ENCODE measurements at places on chromosomes 5 and 9.

- no peak for DNase-seq
Observed at GRCh38 chr5:37806016-37806415, 33.8 kb downstream of the GDNF start.

DNA sequence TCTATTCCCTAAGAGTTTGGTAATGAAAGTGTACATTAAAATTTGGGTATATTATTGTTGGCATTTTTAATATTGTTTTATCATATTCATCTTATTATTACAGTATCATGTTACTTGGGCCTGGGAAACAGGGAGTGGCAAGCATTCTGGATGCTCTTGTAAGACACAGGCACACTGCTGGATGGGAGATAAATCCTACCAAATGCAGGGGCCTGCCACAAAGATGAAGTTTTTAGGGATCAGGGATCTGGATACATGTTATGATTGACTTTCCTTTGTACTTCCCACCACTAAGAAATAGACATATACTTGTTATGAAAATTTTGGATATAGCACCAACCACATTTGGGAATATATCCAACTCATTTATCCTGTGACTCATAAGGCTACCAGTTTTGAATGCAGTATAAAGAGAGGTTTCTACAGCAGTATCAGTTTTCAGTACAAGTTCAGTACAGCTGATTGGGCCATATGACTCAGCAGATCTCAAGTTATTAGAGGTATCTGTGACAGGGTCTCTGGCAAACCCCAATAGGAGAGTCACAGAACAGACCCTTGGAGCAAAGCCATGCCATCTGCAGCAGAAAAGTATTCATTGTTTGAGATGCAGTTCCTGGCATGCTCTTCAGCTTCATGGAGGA lies 360.1 kb downstream of the DMAC1 start:
- DNase-seq, result no peak

- DNase-seq, result no peak
Observed at GRCh38 chr5:145484158-145484557, 351.0 kb downstream of the PRELID2 start.

DNA sequence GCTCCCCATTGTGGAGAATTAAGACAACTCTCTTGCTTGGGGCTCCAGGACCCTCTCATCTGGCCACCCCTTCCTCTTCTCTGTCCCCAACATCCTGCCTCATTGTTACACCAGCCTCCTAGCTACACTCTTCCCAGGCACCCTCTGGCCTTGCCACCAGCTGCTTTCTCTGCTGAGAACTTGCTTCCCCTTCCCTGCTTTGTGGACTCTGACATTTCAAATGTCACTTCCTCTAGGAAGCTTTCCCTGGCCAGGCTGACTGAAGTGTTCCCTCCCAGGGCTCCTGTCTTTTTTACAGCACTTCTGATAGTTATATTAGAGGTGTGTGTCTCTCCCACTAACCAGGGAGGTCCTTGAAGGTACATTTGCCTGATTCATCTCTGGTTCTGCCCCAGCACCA lies 194.0 kb upstream of the KLF4 start:
- no peak for DNase-seq

- no peak for DNase-seq
Observed at GRCh38 chr9:17018540-17019196, 116.2 kb upstream of the CNTLN start.

All from stimulated activated CD8-positive, alpha-beta memory T cell treated with anti-CD3 and anti-CD28 coated beads, Interleukin-15, amount 100 ng/mL, for 1 hour (primary cell).